Renal pelvis (tissue), 12 donors: ENCODE measurements at places on chromosomes 2 and 18. TPM values are rescaled to one million over a fixed set of nuclear protein-coding genes. Genes with fewer than 3 reads are reported as not detected.

ZBTB7C gene
- polyA plus RNA-seq, result 16.8 TPM

ANKRD62 gene
- 0.07 TPM for polyA plus RNA-seq

FECH gene
- polyA plus RNA-seq, result 43.6 TPM

ALPG gene
- not detected for polyA plus RNA-seq

MYO3B gene
- 6.7 TPM for polyA plus RNA-seq

SNORC gene
- 4.1 TPM for polyA plus RNA-seq

ERICH2 gene
- polyA plus RNA-seq, result 2.5 TPM

TMEFF2 gene
- polyA plus RNA-seq, result 12.3 TPM

CIDEA gene
- not detected for polyA plus RNA-seq

CYP27A1 gene
- 48.3 TPM for polyA plus RNA-seq

DNA sequence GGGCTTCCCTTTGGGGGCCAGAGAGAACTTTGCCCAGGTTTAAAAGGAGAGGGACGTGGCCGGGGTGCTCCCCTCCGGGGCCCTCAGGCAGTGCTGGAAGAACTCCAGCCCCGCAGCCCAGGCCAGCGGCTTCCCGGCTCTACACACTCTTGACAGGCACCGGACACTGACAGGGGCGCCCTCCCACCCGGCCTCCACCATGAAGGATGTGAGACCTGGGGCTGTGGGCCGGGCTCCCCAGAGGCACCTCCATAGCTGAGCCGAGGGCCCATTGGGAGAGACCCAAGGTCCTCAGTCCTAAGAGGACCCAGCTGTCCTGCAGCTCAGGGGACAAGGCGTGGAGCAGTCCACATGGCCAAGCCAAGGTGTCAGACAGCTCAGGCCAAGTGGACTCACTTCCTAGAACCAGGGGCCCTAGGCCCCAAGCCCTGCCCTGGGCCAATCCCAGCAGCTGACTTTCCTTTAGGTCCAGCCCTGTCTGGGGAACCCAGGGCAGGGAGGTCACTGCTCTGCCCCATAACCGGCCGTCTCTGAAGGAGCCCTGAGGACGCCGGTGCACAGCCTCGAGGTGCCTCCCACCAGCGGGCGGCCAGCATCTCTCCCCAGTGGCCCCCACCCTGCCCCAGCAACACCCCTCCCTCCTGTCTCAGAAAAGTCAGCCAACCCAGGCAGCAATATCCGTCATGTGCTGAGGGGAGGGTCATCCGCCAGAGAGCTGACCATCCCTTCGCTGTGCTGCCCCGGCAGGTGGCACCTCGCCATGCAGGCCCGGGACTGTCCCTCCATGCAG is 51.8 kb downstream of the BIN1 start:
- no peak for DNase-seq

DNA sequence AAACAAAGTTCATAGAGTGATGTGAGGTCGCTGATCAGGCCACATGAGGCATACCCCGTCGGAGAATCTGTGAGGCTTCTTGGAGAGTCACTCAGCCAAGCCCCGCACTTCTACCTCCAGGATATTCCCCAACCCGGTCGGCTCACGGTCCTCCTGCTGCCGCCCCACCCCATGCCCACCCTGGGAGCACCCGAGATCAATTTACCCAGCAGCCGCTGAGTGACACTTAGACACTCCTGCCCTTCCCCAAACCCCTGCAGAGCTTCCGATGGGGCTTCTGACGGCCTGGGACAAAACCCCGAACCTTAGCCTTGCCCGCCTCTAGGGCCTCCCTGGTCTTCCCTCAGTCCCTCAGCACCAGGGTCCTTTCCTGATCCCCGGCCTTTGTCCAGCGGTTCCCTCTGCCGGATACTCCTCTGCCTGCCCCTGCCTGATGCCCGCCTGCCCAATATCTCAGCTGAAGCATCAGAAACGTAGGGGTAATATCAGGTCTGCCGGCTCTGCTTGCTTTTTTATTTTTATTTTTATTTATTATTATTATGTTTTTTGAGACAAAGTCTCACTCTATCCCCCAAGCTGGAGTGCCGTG is 18.9 kb upstream of the OTOS start:
- no peak for DNase-seq

GRCh38 chr2:151919786-151920185 is 91.6 kb upstream of the ARL5A start:
- no peak for DNase-seq

DNA sequence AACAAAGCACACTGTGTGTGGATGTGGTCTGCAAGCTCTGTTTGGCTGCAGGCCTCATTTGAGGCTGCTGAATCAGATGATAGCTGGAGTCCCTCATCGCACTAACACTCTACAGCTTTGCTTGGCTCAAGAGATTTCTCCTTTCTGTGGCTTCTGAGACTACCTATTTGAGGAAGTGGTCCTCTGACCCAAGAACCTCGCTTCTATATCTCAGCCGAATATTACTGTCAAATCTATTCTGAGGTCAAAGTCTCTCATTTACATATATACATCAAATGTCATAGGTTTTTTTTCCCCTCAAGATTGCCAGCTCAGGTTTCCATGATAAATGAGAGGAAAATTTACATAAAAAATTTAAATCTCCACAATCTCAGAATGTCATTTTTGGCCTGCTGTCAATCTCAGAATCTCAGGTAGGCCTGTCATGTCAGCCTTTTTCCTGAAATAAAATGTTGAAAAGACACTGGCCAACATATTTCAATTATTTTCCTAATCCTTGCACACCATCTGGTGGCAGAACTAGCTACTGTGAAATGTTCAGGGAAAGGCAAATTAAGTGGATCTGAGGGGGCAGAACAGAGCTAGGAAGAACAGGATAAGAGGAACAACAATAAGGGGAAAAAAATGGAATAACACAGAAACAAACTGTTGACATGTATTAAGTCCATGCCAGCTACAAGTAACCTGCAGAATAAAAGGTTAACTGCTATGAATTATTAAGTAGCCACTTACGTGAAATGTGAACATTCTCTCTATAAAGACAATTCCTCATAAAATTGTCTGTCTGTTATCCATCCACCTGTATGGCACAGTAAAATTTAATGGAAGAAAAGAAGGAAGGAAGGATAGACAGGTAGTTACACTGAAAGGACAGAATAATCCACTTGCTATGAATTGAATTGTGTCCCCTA is 39.3 kb downstream of the AP1S3 start:
- DNase-seq, result peak; percentile 35

GRCh38 chr2:88307817-88308216 is 137.7 kb downstream of the THNSL2 start:
- DNase-seq, result no peak

GRCh38 chr2:219028996-219029828 is 12.1 kb downstream of the CFAP65 start:
- DNase-seq, result no peak

GRCh38 chr2:123737371-123737770 is 287.7 kb upstream of the CNTNAP5 start:
- no peak for DNase-seq

GRCh38 chr2:226758921-226759640 is 40.5 kb downstream of the IRS1 start:
- no peak for DNase-seq

DNA sequence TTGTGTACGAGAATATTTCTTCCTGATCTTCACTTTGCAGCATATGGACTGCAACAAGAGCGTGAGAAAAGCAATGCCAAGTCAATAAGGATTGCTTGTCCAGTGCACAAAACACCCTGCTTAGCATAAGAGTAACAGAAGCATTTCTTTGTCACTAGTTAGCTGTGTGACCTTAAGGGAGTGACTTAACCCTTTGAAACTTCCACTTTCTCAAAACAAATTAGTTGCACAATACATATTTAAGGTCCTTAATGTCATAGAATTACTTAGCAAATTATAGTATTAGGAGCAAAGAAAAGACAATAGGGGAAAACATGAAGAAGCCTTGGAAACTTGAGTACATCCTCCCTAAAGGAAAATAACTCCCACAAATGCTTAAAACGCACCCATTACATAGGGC is 230.1 kb downstream of the RNF152 start:
- DNase-seq, result no peak

DNA sequence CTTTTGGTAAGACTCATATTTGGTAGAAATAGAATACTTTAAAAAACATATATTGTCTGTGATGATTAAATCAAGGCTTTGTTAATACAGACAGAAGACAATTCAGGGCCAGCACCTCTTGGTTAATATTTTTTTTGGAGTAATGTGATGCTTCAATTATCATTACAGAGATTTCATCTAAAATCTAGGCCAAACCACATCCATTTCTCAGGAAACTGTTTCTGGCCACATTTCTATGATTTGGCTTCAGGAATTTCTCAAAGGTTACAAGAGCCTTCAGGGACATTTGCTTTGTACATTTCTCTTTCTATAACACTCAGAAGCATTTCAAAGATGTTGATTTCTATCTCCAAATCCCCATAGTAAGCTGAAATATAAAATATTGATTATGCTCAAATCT is 614.9 kb downstream of the LRP1B start:
- DNase-seq, result no peak

DNA sequence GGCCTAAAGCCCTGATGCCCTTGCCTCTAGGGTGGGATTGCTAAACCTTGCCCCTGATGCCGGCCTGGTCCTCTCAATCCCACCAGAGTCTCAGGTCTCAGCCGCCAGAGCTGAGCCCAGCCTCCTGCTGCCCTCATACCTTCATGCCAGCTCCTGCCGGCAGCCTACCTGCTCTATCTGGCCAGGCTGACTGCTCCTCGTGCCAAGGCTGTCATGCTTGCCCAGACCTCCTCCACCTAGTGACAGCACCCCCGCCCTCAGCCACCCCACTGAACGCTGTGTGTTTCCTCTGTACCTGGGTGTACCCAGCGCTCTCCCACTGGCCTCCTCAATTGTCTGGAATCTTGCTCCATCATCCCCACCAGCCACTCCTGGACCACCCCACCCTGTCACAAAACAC is 120.1 kb downstream of the CACNB4 start:
- no peak for DNase-seq

DNA sequence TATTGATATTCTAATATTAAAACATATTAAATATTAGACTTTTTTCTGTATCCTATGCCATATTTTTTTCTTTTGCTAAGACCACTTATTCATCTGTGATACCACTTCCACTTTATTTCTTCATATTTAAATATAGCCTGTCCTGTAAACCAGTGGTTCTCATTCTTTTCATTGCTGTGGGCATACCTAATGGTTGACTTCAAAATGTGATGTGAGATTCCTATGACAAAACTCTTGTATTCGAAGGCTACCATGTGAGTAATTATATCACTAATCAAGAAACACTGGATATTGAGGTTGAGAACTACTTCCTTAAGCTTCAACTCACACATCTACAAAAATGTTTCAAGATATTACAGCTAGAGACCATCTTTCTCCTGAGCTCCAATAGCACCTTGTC is 3.6 kb downstream of the SCRN3 start:
- no peak for DNase-seq

DNA sequence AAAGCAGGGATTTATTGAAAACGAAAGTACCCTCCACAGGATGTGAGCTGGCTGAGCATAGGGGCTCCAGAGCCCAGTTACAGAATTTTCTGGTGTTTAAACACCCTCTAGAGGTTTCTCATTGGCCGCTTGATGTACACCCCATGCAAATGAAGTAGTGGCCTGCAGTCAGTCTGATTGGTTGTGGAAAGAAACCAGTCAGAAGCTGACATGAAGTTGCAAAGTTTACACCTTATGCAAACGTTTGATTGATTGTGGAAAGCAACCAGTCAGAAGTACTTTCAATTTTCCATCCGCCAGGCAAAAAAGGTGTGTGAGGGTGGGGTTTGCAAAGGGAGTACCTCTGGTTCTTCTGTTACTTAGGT is 62.3 kb downstream of the VWA3B start:
- no peak for DNase-seq
